Naive B cell (primary cell): ENCODE measurements at places on chromosomes 13 and 19. TPM values are rescaled to one million over a fixed set of nuclear protein-coding genes. Genes with fewer than 3 reads are reported as not detected.

DNA sequence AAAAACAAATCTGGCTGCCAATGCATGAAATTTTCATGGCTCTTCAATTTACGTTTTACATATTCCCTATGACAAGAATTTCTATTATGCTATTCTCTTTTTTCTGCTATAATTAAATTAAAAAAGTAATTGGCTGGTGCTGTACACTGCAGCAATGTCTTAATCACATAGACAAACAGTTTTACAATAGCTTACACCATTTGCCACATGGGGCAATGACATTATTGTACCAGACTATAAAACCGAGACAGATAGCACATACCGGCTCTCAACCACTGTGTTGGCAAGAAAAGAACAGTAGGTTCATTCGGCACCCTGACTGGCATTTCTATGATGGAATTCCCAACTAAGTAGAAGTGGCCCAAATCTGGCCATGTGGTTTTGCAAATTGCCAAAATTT is 67.7 kb downstream of the DACH1 start:
- H3K4me1 ChIP-seq = no peaks in the 10 kb centered on the region
- DNase-seq = no peak
- no peaks in the 10 kb centered on the region for H3K36me3 ChIP-seq
- no peak overlapping the region for H3K27ac ChIP-seq
- H3K27me3 ChIP-seq = no peaks in the 10 kb centered on the region

DNA sequence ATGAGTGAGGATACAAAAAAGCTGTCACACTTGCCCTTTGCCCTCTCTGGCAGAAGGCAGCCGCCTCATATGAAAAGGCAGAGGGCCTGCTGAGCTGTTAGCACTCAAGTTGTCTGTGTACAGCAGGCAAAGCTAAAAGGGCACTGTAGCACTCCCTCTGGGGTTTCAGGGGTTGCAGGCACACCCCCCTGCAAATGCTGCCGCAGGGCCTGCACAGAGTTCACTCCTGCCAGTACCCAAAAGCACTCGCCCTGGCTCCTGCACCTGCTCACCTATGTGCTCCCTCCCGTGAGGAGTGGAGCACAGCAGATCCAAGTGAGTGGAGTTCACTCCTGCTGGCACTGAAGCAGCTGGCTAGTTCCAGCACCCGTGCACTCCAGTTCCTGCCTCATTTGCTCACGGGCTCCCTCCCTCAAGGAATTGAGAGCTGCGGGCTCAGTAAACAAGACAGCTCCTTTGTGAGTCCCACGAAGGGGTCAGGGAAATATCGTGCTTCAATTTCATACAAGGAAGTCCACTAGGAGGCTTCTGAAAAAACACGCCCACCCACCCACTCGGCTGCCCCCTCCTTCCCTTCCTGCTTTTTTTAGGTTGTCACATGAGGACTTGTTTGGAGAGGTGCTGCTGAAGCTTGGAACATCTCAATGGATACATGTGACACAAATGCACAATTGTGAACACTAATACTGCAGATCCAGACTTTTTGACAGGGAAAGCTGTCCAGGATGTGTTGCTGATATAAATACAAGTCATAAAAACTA is 9.9 kb upstream of the RCBTB2 start:
- H3K27ac ChIP-seq = no peak overlapping the region
- no peak overlapping the region for H3K4me3 ChIP-seq
- no peaks in the 10 kb centered on the region for H3K4me1 ChIP-seq
- no peak for DNase-seq

DNA sequence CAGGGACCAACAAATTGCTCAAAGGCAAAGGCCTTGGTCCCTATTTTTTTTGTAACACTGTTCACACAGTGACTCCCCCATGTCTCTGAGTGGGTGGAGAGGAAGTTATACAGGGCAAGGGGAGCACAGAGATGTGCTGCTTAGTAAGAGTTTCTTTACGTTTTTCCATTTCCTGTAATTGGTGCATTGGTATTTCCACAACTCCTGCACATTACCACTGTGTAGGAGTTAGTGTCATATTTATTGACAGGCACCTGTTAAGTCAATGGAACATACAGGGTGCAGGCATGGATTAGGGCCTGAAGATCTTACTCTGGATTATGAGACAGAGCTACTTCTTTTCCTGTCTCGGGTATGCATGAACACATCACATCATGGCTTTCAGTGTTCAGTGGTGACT is 45.2 kb downstream of the SOX21 start:
- no peaks in the 10 kb centered on the region for H3K4me1 ChIP-seq
- H3K4me3 ChIP-seq = no peak overlapping the region
- H3K36me3 ChIP-seq = no peaks in the 10 kb centered on the region
- no peak for DNase-seq
- H3K27ac ChIP-seq = no peak overlapping the region

GRCh38 chr13:45109102-45109720 is 11.1 kb upstream of the GTF2F2 start:
- no peaks in the 10 kb centered on the region for H3K36me3 ChIP-seq
- peak overlapping the region; percentile 13 for H3K4me3 ChIP-seq
- H3K27me3 ChIP-seq = peaks cover 20% of the 10 kb centered on the region
- H3K4me1 ChIP-seq = no peaks in the 10 kb centered on the region

DNA sequence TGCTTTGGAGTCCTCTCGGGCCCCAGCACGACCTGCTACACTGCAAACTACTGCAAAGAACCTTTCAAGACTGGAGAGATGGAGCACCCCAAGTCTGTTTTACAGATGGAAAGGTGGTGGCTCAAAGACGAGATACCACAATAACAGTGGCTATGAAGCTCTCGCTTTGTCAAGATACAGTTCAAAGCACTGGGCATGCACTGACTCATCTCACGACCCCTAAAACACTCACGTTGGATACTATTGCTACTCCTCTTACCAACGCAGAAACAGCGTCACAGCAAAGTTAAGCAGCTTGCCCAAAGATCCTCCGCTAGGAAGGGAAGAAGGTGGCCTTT is 24.0 kb upstream of the LAIR1 start:
- peak overlapping the region; percentile 90 for H3K27ac ChIP-seq
- DNase-seq = no peak
- peak overlapping the region; percentile 97 for H3K4me3 ChIP-seq
- peaks cover 50% of the 10 kb centered on the region for H3K4me1 ChIP-seq
- H3K27me3 ChIP-seq = peaks cover 6% of the 10 kb centered on the region

DNA sequence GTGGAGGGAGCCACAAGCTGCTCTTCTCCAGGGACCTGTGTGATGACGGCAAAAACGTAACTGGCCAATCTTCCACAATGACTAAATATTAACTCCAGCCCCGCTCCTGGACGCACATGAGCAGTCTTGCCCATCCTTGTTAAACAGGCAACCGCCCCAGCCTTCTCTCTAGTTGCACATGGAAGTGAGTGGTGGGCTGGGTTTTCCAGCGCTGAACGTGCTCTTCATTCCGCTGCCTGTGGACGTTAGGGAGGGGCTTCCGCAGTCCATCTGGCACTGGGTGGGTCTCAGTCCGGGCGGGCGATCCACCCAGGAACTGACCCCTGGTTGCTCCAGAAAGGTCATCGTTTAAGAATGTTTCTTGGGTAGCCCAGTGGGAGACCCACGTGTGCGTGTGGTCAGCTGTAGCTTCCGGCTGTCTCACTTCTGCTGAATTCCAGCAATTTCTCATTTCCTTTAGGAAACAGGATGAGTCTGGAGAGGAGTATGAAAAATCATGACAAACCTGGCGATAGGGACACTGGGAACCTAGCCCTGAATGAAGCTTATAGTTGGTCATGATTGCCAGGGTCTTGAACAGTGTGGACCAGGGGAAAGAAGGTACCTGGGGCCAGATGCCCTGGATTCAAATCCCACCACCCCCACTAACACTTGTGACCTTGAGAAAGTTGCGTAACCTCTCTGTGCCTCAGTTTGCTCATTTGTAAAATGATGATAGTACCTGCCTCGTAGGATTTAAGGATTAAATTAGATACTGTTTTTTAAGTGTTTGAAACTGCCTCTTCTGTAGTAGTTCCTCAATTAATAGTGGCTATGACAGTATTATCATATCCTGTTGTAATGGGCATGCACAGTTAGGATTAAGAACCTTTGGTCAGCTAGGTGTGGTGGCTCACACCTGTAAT is 92.6 kb downstream of the SIPA1L3 start:
- no peak for DNase-seq
- H3K4me1 ChIP-seq = peaks cover 35% of the 10 kb centered on the region
- H3K27me3 ChIP-seq = no peaks in the 10 kb centered on the region
- no peak overlapping the region for H3K4me3 ChIP-seq

DNA sequence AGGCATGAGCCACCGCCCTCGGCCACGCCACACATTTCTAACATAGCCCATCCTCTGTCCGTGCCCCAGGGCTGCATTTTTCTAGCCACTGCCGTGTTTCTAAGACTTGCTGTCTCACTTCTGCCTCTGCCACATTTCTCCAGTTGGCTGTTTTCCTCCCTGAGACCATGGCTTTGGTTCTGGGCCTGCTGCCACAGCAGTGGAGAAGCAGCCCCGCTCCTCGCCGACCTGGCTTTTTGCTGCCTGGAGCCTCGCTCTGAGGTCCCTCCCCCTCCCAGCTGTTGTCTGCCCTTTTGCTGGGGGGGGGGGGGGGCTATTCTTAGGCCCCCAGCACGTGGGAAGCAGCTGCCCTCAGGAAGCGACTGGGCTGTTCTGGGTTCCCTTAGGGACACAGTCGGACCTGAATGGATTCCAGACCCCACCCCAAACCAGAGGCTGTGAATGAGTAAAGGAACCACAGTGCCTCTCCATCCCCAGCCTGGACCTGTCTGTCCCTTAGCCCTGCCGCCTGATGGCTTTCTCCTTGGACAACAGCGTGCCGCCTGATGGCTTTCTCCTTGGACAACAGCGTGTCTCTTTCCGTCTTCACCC is 3.3 kb downstream of the GYS1 start:
- no peak for DNase-seq
- H3K36me3 ChIP-seq = peaks cover 9% of the 10 kb centered on the region
- H3K4me3 ChIP-seq = no peak overlapping the region
- no peaks in the 10 kb centered on the region for H3K27me3 ChIP-seq

The NR1H2 gene
- polyA plus RNA-seq = 115 TPM

DNA sequence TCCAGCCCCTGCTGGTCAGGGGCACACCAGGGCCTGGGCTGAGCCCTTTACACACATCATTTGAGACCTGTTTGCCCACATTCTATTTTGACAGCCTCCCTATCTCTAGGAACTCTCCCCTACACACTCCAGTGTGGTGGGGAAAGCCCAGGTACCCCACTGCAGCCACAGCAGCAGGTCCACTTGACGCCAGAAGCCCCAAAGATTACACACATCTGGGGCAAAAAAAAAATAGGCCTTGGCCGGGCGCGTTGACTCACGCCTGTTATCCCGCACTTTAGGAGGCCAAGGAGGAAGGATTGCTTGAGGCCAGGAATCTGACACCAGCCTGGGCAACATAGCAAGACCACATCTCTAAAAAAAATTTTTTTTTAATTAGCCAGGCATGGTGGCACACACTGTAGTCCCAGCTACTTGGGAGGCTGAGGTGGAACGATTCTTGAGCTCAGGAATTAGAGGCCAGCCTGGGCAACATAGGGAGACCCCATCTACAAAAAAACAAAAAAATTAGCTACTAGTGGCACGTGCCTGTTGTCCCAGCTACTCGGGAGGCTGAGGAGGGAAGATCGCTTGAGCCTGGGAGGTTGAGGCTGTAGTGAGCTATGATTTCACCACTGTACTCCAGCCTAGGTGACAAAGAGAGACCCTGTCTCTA is 18.0 kb upstream of the CD22 start:
- DNase-seq = no peak
- H3K4me1 ChIP-seq = peaks cover 83% of the 10 kb centered on the region
- H3K27ac ChIP-seq = peak overlapping the region; percentile 78
- H3K4me3 ChIP-seq = no peak overlapping the region
- no peaks in the 10 kb centered on the region for H3K36me3 ChIP-seq
- H3K27me3 ChIP-seq = no peaks in the 10 kb centered on the region

- peaks cover 7% of the 10 kb centered on the region for H3K4me1 ChIP-seq
- no peak overlapping the region for H3K4me3 ChIP-seq
- H3K27me3 ChIP-seq = no peaks in the 10 kb centered on the region
- DNase-seq = no peak
Observed at GRCh38 chr19:1058112-1058511, 8.9 kb upstream of the ARHGAP45 start.

- H3K4me1 ChIP-seq = peaks cover 37% of the 10 kb centered on the region
- no peaks in the 10 kb centered on the region for H3K27me3 ChIP-seq
- H3K27ac ChIP-seq = no peak overlapping the region
- DNase-seq = no peak
- no peak overlapping the region for H3K4me3 ChIP-seq
Observed at GRCh38 chr19:43438291-43439031, 23.8 kb downstream of the TEX101 start.

- DNase-seq = no peak
- H3K36me3 ChIP-seq = peaks cover 3% of the 10 kb centered on the region
- H3K27me3 ChIP-seq = no peaks in the 10 kb centered on the region
- H3K4me1 ChIP-seq = no peaks in the 10 kb centered on the region
- no peak overlapping the region for H3K27ac ChIP-seq
Observed at GRCh38 chr19:53655042-53655665, 23.4 kb downstream of the DPRX start.

GRCh38 chr19:32357720-32358119 is 12.3 kb downstream of the ZNF507 start:
- H3K36me3 ChIP-seq = peaks cover 37% of the 10 kb centered on the region
- no peak for DNase-seq
- H3K27me3 ChIP-seq = no peaks in the 10 kb centered on the region
- H3K27ac ChIP-seq = no peak overlapping the region
- H3K4me3 ChIP-seq = no peak overlapping the region

DNA sequence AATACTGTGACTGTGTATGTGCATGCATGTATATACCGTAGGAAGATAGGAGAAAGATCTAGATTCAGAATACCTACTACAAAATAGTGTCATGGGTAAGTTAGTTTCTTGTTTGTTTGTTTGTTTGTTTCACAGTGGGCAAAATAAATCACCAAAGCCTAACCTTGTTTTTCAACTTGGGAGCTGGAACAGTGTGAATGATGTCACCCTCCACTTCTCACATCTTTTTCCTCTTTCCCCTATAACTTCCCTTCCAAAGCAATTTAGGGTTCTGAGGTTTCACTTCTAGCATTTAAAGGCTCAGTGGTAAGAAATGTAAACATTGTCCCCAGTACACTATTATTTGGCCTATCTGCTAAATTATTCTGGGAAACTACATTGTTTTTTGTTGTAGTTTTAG is 5.4 kb downstream of the KCTD4 start:
- no peaks in the 10 kb centered on the region for H3K27me3 ChIP-seq
- peak overlapping the region; percentile 1 for H3K27ac ChIP-seq
- no peak overlapping the region for H3K4me3 ChIP-seq
- peaks cover 27% of the 10 kb centered on the region for H3K4me1 ChIP-seq
- DNase-seq = no peak

GRCh38 chr13:63086286-63086685 is 1670.6 kb upstream of the PCDH20 start:
- H3K4me1 ChIP-seq = no peaks in the 10 kb centered on the region
- H3K4me3 ChIP-seq = no peak overlapping the region
- H3K27ac ChIP-seq = no peak overlapping the region
- H3K27me3 ChIP-seq = no peaks in the 10 kb centered on the region

DNA sequence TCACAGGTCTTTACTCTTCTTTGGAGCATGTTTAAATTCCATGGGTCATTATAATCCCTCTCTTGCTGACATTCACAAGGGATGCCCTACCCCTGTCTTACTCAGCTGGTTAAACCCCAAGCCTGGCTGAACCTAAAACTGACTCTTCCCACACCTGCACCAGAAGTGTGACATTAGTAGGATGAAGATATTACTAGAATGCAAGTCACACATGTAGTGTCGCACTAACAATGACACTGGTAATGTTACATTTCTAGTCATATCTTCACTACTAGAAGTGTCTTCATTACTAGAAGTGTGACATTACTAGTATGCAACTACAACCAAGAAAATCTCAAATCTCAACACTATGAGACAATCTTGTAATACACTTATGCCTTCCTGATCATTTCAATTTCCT is 14.2 kb downstream of the ZAR1L start:
- H3K27me3 ChIP-seq = no peaks in the 10 kb centered on the region
- DNase-seq = no peak
- no peaks in the 10 kb centered on the region for H3K36me3 ChIP-seq
- no peak overlapping the region for H3K27ac ChIP-seq

GRCh38 chr13:91232716-91233115 is 114.8 kb upstream of the MIR17HG start:
- H3K4me3 ChIP-seq = no peak overlapping the region
- H3K36me3 ChIP-seq = no peaks in the 10 kb centered on the region

The CRX gene
- not detected for polyA plus RNA-seq

The KLK12 gene
- not detected for polyA plus RNA-seq
